Activated CD4-positive, alpha-beta T cell treated with anti-CD3 and anti-CD28 coated beads, Interleukin-2, Interleukin-4, amounts not matched to agents 100 ng/mL and 50 ng/mL, durations not matched to agents 16 hours and 8 hours (primary cell): ENCODE measurements at places on chromosomes 1 and 21.
A peak's percentile ranks its signal among the peaks of the same experiment; 100 is the strongest.

DNA sequence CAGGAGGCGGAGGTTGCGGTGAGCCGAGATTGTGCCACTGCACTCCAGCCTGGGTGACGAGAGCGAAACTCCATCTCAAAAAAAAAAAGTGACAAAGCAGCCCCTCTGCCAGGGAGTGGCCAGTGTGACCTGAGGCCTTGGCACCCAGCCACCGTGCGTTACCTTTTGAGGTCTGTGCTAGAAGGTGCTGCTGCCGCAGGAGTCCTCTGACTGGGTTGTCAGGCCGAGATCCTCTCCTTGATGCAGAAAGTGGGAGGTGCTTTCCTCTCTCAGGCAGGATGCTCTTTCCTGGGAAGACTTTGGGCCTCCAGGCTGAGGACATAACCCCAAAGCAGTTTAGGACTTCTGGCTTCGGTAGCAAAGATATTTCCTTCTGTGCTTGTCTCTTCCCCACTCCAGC is 280.5 kb upstream of the VAMP3 start:
- DNase-seq, result no peak

DNA sequence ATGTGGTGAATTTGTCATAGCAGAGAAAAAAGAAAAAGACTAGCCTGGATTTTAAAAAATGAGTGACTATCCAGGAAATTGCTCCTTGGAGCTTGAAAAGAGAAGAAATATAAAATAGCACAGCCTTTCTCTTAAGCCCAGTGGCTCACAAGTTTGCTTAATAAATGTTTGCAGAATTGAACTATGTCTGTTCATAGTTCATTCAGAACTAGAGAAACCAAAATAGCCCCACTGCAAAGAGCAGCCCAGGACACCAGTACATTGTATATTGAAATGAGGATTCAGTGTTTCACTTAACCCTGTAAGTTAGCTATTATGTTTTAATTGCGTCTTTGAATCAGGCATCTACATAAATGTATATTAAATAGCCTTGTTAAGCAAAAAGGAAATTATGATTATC is 88.8 kb downstream of the NR5A2 start:
- no peak for DNase-seq

GRCh38 chr1:119662034-119662437 is 14.0 kb upstream of the ZNF697 start:
- no peak for DNase-seq

GRCh38 chr1:157438613-157439012 is 113.7 kb downstream of the FCRL5 start:
- DNase-seq, result no peak

- no peak for DNase-seq
Observed at GRCh38 chr21:38013741-38014140, 97.5 kb upstream of the KCNJ6 start.

GRCh38 chr1:234921266-234922062 is 207.2 kb downstream of the TOMM20 start:
- DNase-seq, result no peak

DNA sequence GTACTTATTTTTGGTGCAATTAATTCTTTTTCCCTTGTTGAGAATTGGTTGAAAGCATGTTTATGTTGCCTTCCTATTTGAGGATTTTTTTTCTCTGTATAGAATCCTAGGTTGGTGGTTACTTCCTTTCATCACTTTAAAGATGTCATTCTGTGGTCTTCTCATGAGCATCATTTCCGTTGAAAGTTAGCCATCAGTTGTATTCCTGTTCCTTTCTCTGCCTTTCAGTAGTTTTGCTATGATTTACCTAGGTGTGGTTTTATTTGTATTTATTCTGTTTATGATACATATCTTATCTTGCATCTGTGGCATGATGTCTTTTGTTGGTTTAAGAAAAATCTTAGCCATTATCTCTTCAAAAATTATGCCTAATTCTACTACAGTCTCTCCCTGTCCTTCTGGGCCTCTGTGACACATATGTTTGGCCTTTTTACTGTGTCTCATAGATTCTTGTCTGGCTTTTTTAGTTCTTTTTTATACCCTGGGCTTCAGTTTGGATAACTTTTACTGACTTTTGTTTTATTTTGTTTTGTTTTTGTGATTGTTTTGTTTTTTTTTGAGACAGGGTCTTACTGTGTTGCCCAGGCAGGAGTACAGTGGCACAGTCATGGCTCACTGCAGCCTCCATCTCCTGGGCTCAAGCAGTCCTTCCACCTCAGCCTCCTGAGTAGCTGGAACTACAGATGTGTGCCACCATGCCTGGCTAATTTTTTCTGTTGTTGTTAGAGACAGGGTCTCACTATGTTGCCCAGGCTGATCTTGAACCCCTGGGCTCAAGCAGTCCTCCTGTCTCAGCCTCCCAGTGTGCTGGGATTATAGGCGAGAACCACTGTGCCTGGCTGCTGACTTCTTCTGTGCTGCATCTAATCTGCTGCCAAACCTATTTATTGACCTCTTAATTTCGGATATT is 24.1 kb downstream of the PTGFRN start:
- DNase-seq, result peak; percentile 34

DNA sequence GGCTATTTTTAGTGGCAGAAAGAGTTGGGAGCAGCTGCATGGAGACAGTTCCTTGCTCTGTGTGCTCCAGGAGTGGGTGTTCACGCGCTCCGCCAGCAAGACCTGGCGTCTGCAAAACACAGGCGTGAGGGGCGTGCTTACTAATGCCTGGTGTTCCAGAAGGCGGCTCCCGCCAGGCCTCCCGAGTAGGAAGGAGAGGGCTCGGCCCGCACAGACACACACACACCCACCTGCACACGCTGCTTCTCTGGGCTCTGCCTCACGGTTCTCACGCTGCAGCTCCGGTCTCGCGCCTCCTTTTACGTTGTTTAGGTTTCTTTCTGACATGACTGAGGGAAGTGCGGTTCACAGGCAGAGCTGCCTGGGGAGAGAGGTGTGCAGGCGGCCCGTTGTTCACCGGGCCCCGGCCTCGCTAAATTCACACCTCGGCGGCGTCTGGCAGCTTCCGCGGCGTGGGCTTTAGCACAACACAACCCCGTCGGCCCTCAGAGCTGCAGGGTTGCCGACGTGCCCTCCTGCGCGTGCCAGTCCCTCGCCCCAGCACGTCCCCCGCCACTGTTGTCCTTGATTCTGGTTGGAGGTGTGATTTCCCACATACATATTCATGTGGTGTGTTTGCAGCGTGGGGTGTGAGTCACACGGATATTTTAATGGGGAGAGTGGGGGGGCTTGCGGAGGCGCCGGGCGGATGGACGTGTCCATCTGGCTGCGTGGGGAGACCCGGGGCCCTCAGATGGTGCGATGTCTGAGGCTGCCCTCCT is 77.0 kb downstream of the SKI start:
- DNase-seq, result no peak

- DNase-seq, result no peak
Observed at GRCh38 chr1:150928286-150928685, 2.1 kb downstream of the SETDB1 start.

GRCh38 chr21:37546949-37547614 is 180.5 kb downstream of the DYRK1A start:
- no peak for DNase-seq

DNA sequence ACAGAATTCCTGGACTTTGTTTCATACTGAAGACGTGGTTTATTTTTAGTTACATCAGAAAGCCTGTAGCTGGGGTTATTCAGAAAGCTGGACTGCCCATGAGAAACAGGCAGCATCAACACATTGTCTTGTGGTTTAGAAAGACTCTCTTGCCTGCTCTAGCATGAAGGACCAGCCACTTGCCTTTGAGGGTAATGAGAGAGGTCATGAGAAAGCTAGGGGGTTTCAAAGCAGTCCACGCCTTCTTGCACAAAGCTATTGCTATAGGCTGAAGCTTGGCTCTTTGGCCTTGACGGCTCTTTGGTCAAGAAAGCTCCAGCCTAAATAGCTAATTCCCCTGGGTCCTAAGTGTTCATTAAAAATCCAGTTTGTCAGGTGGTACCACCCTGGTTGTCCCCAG is 208.1 kb downstream of the PRDM2 start:
- DNase-seq, result no peak

DNA sequence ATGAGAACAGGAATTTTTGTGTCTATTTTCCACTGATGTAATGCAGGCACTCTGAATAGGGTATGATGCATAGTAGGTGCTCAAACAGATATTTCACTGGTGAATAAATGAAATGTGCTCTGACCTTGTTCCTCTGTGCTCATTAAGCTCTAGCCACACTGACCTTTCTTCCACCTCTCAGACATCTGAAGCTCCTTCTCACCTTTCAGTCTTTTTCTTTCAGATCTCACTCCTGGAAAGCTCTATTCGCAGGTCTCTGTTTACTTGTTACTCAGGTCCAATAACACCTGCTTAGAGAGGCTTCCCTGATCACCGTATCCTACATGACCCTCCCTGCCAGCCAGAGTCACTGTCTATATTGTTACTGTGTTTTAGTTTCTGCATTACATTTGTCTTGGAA is 59.2 kb upstream of the IVNS1ABP start:
- no peak for DNase-seq

DNA sequence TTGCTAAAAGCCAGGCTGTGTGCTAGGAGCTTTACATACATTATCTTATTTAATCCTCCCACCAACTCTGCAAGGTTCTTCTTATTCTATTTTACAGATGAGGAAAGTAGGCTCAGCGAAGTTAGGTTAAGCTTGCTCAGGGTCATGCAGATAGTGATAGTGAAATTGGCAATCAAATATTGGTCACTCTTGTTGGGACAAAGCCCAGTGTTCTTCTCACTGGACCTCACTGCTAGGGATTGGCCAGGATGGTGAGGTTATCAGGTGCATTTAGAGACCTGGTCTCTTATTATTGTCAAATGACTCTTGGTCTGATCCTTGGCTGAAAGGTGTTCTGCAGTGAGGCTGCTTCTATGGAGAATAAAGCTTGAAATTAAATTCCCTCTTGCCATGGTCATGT is 145.1 kb downstream of the CNIH3 start:
- no peak for DNase-seq

- no peak for DNase-seq
Observed at GRCh38 chr21:41009398-41010100, 158.4 kb upstream of the BACE2 start.

GRCh38 chr1:150560576-150561253 is 11.5 kb downstream of the ADAMTSL4 start:
- DNase-seq, result peak; percentile 91

DNA sequence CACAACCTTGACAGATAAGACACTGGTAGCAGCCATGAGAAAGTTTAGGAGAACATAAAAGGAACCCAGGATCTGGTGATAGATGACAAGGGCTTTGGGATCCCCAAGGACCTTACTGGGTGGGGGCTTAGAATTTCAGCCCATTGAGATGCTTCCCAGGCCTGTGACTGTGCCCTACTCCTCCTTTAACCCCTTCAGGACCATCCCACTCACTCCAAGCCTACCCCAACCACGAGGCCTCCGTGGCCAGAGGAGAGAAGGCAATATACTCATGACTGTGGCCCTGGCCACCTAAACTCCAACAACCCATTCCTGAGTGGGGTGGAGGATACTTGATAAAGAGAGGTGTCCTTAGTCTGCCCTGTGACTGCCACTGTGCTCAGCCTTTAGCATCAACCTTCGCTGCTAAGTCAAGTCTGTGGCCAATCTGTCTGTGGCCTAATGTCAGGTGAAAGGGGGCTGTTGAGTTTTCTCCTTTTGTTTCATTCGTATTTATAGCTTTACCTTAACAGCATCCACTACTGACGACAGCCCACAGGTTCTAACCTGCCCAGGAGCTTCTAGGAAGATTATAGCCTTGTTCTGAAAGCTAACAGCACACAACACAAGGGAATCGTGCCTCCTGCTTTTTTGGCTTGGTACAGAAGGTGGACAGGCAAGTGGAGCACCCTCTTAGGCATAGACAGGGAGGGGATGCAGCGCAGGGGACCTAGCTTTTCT is 16.9 kb upstream of the BCAR3 start:
- DNase-seq, result no peak

- DNase-seq, result no peak
Observed at GRCh38 chr1:172488393-172488792, 44.5 kb upstream of the PIGC start.

- DNase-seq, result no peak
Observed at GRCh38 chr1:43495204-43495603, 35.5 kb upstream of the PTPRF start.

DNA sequence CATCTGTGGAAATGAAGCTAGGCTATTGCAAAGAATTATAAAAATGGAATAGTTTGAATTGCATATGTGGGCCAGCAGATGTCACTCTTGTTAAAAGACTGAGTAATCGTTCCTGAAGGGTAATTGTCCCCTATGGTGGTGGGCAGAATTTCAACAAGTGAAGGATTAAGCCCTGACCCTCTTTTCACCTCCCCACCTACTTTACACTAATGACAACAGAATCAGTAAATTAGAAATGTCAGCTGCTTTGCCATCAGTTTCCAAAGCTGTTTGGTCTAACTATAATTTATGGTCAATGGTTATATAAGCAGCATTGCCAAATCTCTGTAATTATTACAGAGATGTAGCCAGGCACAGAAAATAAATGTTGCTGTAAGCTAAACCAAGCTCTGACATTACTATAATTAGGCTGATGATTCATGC is 898.6 kb downstream of the AMY1C start:
- peak; percentile 1 for DNase-seq

- DNase-seq, result no peak
Observed at GRCh38 chr1:226054519-226055327, 7.8 kb upstream of the H3-3A start.

GRCh38 chr1:89971600-89971999 is 23.3 kb upstream of the ZNF326 start:
- no peak for DNase-seq

DNA sequence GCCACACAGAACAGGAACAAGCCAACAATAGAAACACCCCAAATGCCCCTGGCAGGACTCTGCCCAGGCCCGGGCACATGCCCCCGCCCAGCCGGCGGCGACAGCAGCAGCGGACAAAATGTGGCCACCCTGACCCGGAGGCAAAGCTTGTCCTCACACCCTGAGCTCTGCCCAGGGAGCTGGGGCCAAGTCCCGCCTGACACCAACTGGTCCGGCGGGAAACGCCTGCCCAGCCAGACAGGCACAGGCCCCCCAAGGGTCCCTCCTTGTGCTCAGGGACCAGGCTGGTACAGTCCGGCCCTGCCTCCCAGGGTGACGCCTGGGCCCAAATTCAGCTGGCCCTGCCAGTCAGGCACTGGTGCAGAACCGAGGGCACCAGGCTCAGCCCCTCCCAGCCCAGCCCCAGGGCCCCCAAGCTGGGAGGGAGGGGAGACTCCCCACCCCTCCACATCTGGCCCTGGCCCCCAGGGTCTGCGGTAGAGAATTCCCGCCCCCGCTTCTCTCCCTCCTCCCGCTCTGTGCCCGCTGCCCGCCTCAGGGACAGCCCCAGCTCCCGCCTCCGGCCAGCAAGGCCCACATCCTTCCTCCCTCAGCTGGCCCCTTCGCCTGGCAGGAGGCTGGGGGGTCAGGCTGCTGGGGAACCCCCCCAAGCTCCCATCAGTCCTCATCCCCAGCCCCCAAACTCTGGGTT is 2.0 kb downstream of the AHDC1 start:
- no peak for DNase-seq

- no peak for DNase-seq
Observed at GRCh38 chr21:34498623-34499022, 13.4 kb downstream of the KCNE1 start.

- no peak for DNase-seq
Observed at GRCh38 chr1:94068096-94068998, 52.6 kb downstream of the ABCA4 start.

DNA sequence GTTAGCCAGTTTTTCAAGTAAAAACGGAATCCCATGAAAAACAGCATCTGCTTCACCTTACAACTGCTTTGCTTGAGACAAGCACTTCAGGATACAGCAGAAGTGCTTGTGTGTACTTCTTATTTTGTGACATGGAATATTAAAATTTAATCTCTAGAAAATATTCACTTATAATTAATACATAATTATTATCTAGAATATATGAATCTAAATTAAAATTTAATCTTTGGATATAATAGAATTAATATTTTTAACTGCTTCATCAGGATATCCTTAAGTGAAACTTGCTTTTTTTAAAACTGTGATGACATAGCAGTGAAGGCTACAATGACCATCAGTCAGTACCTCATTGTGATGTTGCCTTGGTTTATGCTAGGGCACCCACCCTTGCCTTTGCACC is 148.4 kb upstream of the C1orf105 start:
- DNase-seq, result no peak
